CD4-positive, CD25-positive, alpha-beta regulatory T cell (primary cell): ENCODE measurements at places on chromosomes 12 and 14. TPM values are rescaled to one million over a fixed set of nuclear protein-coding genes. Genes with fewer than 3 reads are reported as not detected.

FOXN4 gene
- total RNA-seq: not detected

OASL gene
- total RNA-seq: 19.3 TPM

TNFAIP2 gene
- 0.64 TPM for total RNA-seq

HCAR1 gene
- not detected for total RNA-seq

C12orf60 gene
- 0.54 TPM for total RNA-seq

DNA sequence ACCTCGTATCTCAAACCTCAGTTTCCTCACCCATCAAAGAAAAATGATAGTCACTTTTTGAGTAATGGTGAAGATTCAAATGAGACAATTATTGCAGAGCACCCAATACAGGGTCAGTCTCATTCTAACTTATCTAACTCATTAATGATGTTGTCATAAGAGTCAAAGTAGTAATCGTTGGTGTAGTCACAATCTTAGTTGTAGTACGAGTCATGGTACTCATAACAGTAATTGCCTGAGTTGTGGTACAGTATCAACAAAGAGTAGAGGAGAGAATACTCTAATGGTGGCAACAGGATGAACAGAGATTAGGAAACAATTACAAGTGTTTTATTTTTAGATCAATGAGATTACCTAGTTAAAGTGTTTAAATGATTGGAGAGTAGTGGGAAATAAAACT lies 93.6 kb upstream of the TMTC2 start:
- H3K4me3 ChIP-seq: no peak overlapping the region
- H3K27ac ChIP-seq: no peak overlapping the region
- H3K27me3 ChIP-seq: no peaks in the 10 kb centered on the region
- no peak for DNase-seq

DNA sequence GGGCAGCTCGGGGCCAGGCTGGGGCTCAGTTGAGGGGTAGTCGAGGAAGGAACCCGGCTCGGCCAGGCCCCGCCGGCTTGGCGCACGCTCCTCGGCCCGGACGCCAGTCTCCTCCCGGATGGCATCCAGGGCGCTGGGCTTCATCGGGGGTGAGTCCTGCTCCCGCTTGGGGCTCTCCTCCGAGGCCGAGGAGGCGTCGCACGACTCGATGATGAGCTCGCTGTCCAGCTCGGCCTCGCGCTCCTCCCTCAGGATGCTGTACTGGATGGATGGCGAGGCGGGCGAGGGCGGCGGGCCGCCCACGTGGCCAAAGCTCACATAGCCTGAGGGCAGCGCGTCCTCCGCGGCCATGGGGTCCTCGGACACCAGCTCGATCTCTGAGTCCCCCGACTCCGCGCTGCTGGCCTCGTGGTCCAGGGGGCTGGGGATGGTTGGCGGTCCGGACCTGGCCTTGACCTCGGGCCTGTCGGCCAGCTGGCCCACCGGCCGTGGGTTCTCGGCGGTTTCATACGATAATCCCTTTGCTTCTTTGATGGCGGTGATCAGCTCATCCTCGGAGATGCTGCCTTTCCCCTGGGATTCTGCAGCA lies 143.4 kb downstream of the RTN1 start:
- no peak overlapping the region for H3K4me3 ChIP-seq
- H3K27me3 ChIP-seq: no peaks in the 10 kb centered on the region
- H3K4me1 ChIP-seq: no peaks in the 10 kb centered on the region
- no peak overlapping the region for H3K27ac ChIP-seq
